Stimulated activated CD4-positive, alpha-beta T cell treated with anti-CD3 and anti-CD28 coated beads, Interleukin-1b, Interleukin-23, amount 100 ng/mL, for 4 hours (primary cell): ENCODE measurements at places on chromosomes 6 and 20.

DNA sequence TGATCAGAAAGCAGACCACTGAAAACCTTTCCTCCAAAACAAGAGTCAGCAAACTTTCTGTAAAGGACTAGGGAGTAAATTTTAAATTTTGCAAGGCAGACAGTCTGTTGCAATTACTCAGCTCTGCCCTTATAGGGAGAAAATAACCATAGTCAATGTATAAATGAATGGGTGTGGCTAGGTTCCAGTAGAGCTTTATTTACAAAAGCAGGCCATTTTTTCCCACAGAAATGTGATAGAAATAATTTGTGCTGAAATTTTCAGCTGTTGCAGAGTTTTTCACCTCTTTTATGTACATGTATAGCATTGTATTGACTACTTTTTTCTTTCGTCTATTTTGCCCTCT is 7.7 kb downstream of the AMD1 start:
- DNase-seq = no peak

DNA sequence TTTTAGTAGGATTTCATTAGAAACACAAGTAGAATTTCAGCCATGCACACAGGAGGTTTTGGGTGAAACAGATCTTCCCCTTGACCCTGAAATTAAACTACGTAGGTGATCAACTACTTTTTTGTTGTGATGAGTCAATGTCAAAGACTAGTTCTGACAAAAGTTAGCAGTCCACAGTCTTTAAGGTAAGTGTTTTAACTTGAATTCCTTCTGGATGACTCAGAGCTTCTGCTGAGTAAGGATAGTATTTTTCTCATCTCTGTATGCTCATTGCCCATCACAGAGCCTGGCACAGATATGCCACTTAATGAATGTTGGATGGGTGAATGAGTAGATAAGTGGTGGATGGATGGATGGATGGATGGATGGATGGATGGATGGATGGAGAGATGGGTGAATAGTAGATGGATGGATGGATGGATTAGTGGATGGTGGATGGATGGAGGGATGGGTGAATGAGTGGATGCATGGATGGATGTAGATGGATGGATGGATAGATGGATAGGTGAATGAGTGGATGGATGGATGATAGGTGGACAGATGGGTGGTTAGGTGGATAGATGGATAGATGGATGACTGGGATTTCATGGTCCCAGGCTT is 165.3 kb downstream of the ZMYND8 start:
- no peak for DNase-seq

DNA sequence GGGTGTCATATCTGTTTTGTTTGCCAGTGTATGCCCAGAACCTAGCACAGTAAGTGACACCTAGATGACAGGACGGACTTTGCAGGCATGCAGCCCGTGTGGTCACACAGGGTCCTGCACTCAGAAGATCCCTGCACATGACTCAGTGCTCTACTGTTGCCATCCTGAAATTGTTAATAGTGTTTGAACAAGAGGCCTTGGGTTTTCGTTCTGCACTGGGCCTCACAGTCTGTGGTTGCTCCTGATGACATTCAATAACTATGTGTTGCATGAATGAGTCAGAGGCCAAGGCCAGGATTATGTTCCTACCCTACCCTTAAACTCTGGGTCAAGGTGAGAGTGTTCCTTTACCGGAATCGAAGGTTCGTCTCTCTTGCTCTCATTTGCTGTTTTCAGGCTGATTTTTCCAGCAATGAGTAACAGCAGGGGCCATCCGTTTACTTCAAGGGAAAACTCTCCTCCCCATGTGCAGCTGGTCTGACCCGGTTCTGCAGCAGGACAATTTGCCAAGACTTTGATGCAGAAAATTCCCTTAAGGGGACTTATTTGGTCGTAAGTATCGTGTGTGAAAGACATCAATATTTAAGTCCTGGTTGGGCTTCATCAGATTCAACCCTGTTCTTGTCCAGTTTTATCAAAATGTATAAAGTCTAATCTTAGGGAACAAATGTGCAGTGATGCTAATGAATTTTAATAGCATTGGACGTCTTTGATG is 13.0 kb upstream of the PFDN4 start:
- DNase-seq = no peak

DNA sequence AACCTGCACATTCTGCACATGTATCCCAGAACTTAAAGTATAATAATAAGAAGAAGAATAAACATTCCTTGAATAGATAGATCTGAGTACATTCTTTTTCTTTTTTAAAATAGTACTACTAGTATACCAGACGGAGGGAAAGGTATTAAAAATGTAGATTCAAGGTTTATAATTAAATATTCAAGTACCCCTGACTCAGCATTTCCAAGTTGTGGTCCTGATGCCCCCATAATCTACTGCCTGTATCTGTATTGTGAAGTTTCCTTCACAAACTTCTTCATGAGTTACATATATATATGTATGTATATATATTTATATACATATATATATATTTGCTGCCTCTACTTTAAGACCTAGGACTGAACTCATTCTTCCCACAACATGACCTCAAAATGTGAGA is 14.0 kb downstream of the FRK start:
- DNase-seq = no peak

- DNase-seq = no peak
These were observed 144.4 kb upstream of the PDE10A start for GRCh38 chr6:165807249-165807960.

GRCh38 chr6:36724514-36725390 is 27.1 kb downstream of the RAB44 start:
- DNase-seq = peak; percentile 47

DNA sequence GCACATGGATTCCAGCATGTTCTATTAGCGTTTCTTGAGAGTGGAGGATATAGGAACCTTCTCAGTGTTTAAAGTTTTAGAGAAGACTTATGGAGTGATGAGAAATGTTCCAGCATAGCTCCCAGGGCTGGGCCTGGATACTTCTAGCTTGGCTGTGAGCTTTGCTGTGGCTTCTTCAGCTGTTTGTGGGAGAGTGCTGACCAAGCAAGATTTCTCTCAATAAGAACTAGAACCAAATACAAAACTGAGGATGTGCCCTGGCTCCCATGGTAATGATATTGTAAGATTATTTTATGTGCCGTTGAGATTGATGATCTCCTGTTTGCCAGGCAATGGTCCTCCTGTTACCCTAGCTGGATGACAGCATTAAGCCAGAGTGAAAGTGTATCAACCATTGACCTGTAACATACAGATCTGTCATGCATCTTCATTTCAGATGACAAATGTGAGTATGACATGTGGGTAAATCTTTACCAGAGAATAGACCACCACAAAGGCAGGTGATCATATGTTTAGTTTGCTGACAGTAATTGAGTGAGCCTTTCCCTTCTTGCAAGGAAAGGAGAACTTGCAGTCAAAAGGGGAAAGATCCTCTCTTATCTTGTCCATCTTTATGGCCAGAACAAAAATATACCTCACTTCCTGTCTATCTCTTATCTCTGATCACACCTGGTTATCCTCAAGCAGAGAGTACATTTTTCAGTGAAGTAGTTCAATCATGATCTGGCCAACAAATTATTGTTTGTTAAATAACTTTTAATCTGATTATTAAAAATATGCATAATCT is 180.1 kb downstream of the SLC24A3 start:
- DNase-seq = no peak

DNA sequence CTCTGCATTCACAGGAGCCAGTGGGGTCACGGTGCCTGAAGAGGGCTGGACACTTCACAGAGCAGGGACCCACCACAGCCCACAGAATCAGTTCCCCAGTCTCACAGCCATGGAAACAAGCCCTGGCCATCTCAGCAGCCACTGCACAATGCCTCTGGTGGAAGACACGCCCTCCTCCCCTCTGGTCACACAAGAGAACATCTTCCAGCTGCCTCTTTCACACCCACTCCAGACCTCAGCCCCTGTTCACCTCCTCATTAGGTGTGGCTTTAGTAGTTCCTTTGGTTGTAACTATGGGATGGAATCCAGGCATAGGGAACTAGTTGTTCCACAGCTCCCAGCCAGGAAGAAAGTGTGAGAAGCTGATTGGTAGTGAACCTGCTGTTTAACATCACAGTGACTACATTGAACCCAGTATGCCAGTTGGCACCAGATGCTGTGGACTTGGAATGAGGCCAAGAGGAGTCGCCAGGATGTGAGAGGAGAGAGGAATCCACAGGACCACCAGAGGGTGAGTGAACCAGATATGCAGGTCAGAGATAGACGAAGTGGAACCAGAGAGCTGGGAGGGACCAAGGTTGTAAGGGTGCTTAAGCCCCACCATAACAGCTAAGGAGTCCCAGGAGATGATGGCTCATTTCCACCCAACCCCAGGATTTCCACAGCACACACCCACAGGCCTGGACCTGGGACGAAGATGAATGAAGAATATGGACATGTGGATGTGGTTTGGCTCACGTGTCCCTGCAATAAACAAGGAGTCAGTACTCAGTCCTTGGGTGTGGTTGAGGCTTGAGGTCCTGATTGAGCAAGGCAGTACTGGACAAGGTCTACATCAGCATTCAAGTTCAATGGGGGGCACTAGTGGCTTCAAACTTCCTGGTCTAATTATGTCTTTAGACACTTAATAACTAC is 8.8 kb upstream of the BTN3A3 start:
- DNase-seq = no peak
